ENCODE measurements at places on chromosomes 4 and X.

DNA sequence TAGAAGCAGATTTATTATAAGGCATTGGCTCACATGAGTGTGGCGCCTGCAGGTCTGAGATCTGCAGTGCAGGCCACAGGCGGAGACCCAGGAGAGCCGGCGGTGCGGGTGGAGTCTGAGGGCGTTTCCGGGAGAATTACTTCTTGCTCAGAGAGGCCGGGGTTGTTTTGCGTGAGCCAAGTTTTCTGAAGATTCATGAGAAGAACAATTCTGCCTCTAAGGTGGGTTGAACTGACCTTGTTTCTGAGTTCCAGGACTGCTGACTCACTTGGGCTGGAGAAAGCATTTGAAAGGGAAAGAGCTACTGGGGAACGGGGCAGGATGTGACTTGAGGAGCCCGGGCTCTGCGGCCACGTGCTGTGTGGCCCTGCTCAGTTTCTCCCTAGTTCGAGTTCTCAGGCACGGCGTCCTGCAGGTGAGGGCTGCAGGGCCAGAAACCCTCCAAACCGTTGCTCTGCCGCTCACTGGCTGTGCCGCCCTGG lies 36.7 kb upstream of the SORCS2 start:
- no peak for DNase-seq

DNA sequence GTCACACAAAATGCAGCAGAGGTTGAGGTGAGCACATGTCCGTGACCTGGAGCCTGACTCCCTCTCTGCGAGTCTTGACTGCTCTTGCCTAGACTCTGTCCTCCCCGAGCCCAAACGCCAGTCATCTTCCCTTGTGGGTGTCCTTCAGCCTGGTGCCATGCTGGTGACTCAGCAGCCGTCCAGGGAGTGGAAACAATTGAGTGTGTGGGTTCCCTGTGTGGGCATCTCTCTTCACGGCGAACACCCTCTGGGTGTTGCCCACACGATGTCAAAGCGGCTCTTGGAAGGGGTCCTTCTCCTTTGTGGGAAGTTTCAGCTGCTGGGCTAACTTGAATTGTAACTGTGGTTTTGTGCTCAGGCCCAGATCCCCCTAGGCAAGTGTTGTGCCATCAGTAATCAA lies 17.5 kb upstream of the MSANTD1 start:
- DNase-seq: no peak

DNA sequence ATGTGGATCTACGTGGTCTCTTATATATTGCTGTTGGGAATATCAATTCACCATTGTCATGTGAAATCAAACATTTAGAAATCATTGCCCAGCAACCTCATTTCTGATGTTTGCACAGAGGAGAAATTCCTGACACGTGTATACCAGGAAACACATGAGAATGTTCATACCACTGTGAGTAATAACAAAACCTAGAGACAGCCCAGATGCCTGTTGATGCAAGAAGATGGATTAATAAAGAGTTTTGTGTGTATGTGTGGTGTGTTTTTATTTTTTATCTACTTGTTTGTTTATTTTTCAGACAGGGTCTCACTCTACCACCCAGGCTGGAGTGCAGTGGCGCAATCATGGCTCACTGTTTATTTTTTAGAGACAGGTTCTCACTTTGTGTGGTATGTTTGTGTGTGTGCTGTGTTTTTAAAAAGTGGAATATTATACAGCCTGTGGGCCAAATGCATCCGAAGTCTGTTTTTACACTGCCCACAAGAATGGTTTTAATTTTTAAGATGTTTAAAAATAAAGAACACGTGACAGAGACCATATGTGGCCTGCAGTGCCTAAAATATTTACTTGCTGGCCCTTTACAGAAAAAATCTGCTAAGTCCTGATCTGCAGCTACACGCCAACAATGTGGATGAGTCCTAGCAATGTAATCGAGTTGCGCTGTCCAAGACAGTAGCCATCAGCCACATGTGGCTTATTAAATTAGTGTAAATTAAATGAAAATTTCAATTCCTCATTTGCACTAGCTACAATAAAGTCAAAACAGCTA lies 39.2 kb downstream of the TXLNG start:
- no peak for DNase-seq

GRCh38 chr4:173119818-173120217 lies 48.8 kb upstream of the GALNT7 start:
- DNase-seq: no peak

GRCh38 chrX:39591099-39591498 lies 506.7 kb downstream of the BCOR start:
- no peak for DNase-seq

GRCh38 chrX:42366181-42366580 lies 411.8 kb downstream of the PPP1R2C start:
- no peak for DNase-seq

DNA sequence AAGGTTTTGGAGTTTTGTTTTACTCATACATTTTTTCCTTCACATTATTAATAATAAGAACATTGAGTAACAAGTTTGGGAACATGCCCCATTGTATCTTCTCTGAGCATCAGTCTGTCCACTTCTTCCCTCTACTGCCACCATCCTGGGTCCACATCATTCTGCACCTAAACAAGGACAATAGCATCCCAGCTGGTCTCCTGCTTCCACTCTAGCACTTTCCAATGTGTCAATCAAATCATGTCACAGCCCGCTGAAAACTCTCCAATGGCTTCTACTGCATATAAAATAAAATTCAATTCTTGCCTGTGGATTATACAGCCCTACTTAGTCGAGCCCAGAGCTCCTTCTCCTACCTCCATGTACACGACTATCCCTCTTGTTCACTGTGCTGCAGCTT lies 66.8 kb upstream of the RBPJ start:
- no peak for DNase-seq

DNA sequence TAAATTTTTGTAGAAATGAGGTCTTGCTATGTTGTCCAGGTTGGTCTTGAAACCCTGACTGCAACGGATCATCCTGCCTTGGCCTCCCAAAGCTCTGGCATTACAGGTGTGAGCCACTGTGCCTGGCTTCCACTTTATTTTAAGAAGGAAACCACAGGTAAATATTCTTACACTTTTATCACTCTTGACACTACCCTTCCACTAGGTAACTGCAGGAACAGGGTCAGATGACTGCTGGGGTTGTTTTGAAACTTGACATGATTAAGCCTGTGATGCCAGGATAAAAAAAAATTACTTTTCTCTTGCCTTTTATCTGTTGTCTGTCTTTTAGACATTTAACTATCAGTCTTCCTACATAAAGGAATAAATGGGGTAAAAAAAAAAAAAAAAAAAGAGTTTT lies 43.5 kb downstream of the COQ2 start:
- DNase-seq: no peak

DNA sequence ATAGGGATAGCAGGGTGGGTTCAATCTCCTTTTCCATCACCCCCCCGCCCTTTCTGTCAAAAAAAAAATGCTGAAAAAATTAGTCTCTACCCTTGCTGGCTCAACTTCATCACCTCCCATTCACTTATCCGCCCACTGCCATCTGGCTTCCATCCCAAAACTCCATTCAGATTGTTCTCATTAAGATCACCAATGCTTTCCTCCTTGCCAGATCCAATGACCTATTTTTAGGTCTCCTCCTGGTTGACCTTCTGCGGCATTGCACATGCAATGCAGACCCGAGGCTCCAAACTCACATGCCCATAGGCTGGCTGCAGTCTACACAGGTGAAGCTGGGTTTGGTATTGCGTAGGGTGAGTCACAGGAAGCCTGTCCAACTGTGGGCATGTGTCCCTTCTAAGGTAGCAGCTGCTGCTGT lies 21.1 kb upstream of the STIM2 start:
- DNase-seq: no peak

- no peak for DNase-seq
Measured at GRCh38 chrX:152810403-152810802, 20.2 kb downstream of the CETN2 start.

DNA sequence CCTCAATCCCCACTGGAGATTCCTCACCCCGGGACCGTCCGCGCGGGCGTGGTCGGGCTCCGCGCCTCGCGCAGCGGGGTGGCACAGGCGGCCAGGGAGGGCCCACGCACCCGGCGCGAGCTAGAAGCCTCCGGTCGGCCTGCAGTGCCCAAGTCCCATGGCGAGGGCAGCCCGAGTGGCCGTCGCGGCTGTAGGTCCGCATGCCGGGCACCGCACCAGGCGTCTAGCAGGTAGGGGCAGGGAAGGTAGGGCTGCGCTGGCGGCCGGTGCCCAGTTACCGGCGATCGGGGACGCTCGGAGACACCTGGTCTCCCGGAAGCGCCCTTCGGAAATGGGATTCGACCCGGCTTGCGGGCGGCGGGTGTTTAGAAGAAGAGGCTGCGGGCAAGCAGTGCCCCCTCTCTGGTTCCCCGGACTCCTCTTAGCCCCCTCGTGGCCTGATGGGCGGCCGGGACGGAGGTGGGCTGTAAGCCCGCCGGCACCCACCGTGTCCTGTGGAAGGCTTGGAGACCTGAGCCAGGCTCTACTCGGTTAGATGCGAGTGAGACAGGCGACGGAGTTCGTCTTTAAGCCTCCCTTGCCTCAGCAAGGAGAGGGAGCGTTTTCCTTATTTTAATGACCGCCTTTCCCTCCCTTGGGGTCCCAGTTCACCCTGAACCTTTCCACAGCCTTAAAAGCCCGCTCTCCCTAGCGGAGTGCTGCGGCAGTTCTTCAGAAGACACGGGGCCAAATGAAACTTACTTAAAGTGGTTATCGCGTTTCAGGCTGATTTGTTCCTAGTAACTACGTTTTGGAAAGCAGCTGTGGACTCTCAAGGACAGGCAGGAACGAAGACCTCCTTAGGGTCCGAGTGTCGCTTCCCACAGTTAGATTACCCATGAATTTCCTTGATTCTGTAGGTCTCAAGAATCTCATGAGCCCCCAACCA lies 821 bp downstream of the SLITRK2 start:
- DNase-seq: no peak

- DNase-seq: no peak
Measured at GRCh38 chr4:27006646-27007045, 146.0 kb downstream of the STIM2 start.

DNA sequence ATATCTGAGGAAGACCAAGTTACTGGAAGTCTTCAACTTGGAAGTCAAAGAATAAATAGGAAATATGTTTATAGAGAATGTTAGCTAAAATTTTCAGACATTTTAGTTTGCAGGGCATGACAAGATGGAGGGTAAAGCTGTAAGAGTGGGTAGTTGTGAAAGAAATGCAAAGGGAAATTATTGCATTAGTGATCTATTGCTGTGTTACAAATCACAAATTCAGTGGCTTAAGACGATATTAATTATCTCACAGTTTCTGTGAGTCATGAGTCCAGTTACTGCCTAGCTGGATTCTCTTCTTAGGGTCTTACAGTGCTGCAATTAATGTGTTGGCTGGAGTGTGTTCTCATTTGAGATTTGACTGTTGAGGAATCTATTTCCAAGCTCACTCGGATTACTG lies 62.9 kb upstream of the CAMK2D start:
- no peak for DNase-seq

- no peak for DNase-seq
Measured at GRCh38 chr4:34766935-34767334, 1477.4 kb downstream of the ARAP2 start.

DNA sequence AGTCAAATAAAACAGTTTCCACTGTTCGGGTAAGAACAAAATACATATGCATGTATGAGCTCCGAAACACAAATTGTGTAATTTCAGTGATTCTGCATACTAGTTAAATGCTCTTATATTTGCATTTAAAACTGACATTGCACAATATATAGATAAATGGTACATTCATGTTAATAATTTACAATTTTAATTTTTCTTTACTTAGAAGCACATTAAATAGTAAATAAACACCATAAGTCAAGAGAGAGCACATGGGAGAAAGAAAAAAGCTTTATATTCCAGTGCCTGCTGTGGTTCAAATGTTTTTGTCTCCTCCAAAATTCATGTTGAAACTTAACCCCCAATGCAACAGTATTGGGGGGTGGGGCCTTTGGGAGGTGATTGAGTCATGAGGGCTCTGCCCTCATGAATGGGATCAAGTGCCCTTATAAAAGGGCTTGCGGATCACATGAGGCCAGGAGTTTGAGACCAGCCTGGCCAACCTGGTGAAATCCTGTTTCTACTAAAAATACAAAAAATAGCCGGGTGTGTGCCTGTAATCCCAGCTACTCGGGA lies 322.9 kb downstream of the BCOR start:
- no peak for DNase-seq

DNA sequence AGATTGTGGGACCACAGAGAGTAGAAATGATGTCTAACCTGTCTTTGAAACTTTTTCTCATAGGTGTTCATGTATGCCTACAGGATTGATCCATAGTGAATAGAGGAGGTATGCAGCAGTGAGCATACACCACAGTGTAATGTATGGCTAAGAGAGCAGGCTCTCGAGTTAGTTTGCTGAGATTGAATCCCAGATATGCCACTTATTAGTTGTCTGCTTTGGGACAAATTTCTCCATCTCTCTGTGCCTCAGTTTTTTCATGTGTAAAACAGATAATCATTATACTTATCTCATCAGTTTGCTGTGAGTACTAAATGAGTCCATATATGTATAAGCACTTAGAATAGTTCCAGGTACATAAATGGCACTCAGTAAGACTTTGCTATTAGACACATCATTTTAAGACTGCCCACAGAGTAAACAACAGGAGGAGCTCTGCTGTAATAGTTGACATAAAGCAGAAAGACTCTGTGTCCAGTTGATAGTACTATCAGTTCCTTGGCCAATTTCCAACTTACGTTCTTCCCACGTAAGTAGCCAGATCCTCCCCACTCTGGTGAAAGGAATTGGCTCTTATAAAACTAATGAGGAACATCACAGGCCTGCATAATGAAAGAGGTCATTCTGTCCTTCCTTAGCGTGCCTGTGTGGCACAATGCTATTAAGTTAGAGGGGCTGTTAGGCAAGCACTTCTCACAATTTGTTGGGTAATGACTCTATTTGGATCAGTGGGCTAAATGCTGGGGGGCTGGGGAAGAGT lies 20.7 kb upstream of the RNF150 start:
- no peak for DNase-seq

- DNase-seq: no peak
Measured at GRCh38 chr4:116391020-116391419, 694.4 kb downstream of the TRAM1L1 start.

GRCh38 chr4:80423553-80424224 lies 88.2 kb downstream of the CFAP299 start:
- no peak for DNase-seq

DNA sequence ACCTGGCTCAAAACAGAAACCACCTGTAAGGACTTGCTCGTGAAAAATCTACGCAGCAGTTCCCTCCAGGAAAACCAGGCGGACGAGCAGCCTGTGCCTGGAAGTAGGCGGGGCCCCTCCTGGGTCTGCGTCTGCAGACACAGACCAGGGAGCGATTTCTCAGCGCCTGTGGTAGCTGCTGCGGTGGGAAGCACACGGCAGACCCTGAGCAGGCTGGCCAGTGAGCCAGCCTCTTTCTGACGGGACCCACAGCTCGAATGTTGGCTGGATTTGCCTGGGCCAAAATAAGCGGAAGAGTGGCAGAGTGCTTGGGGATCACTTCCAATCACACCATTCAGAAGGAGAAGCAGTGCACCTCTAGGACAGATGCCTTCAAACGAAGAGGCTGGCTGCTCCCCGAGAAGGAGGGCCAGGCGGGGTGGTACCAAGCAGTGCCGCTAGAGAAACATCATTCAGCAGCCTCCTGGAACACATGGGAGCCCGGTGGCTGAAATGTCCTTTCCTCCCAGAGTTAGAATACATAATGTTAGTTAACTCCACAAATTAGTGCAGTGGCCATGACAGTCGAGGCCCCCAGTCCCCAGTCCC lies 85.9 kb downstream of the GATB start:
- DNase-seq: no peak

GRCh38 chr4:155305619-155306018 lies 71.1 kb downstream of the MAP9 start:
- no peak for DNase-seq
